Cardiac fibroblast (primary cell): ENCODE measurements at places on chromosomes 3 and 15.

DNA sequence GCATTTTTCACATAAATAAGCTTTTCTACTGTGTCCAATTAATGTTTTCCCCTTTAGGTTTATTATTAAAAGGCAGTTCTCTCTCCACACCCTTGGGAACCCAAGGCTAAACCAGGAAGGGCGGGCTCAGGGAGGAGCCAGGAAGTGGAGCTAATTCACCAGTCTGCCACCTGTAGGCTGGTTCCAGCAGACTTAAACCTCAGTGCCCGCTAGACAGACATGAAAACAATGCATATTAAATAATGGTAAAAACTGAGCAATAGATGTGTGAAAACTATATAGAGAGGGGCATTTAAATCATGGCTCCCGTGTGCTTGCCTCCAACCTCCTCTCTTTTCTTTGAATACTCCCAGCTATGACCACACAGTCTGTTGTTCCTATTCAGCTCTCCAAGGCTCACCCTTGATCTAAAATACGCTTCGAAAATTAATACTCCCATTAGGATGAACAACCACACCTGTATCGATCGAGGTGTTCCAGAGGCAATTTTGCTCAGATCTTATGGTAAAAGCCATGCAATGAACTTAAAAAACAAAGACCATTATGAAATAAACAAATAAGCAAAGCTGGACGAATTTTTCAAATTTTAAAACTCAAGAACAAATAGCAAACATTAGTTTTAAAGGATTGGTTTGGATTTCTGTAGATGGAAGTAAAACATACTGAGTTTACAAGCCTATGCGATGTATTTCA, 253.3 kb downstream of the TJP1 start:
- DNase-seq = peak; percentile 4

DNA sequence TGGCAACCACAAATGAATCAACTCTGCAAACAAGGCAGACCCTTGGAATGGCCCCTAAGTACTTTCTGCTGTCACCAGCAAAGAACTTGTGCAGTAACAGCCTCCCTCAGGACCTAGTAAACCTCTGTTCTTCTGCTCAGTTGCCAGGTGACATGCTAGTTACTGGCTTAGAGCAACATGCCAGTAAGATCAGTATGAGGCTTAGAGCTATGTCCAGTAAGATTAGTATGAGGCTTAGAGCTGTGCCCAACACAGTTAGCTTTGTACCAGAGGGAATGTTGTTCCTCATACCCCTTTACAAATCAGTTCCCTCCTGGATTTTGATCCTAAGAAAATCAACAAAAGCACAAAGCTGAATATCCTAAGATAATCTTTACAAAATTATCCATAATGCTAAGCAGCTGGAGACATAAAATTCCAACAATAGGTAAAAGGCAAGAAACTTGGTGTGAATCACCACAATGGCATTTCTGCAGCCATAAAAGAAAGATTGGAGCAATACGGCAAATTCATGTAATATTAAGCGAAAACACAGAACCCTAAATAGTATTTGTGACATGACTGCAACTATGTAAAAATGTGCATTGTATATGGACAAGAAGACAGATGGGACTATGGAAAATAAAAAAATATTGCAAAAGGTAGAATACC, 107.3 kb upstream of the LPP start:
- peak; percentile 42 for DNase-seq

DNA sequence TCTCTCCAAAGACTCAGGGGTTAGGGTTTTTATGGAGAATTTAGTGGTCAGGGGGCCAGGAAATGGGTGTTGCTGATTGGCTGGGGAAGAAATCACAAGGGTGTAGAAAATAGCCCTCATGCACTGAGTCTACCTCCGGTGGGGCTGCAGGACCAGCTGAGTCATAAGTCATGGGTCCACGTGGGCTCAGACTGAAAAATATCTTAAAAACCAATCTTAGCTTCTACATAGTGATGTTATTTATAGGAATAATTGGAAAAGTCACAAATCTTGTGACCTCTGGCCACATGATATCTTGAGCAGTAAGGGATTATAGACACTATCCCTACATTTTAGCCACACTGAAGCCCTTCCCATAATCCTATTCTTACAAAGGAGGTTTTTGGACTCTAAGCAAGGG, 224.0 kb downstream of the DPH6 start:
- no peak for DNase-seq

DNA sequence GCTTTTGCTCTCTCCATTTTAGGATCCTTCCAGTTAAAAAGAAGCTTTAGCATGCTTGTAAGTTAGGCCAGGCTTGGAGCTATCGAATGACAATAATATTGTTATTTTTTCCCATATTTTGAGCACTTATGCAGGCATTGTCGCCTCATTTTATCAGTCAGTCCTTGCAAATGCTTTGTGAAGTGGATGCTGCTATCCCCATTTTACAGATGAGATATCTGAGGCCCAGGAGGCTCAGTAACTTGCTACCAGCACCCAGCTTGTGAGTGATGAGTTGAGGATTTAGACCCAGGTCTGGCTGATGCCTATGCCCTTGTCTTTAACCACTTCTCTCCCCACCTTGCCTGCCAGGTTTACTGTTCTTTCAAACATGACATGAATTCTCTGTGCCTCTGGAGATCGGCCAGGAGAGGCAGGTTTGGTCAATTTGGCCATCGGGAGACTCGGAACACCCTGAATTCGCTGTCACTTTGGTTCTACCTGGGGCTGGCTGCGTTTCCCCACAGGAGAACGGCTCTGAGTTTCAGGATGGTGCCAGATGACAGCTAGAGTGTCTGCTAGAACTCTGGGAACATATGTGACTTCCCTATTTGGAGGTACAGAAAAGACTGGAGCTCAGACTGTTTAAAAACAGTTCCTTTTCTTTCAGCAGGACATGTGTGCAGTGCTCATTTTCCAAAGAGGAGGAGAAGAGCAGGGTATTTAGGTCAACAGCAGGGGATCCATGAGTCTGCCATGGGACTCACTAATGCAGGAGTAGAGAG, 25.5 kb upstream of the ZNF710 start:
- DNase-seq = no peak

- no peak for DNase-seq
These were observed 554 bp downstream of the CHST13 start for GRCh38 chr3:126524429-126524988.

GRCh38 chr3:117939425-117940027, 1095.1 kb downstream of the IGSF11 start:
- DNase-seq = no peak

GRCh38 chr3:141858312-141858711, 18.1 kb upstream of the ATP1B3 start:
- no peak for DNase-seq

- DNase-seq = no peak
These were observed 12.7 kb upstream of the FAM240A start for GRCh38 chr3:46599590-46599989.

GRCh38 chr3:1616744-1617143, 481.9 kb upstream of the CNTN4 start:
- DNase-seq = no peak

DNA sequence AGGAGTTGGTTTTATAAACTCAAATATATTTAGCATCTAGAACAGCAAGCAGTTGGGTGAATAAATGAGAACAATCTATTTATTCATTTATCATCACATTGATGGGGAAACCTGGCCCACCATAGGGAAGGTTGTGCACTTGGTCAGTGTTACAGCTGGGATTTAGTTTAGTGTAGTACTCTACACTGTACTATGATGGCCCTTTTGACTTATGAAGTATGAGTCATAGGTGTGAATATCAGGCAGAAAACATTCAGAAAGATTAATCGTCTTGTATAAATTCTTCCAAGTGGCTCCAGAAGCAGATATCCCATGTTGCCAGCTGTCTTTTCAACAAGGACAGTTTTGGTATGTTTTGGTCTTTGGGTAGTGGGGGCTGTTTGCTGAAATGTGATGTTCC, 38.0 kb downstream of the BBS4 start:
- no peak for DNase-seq

DNA sequence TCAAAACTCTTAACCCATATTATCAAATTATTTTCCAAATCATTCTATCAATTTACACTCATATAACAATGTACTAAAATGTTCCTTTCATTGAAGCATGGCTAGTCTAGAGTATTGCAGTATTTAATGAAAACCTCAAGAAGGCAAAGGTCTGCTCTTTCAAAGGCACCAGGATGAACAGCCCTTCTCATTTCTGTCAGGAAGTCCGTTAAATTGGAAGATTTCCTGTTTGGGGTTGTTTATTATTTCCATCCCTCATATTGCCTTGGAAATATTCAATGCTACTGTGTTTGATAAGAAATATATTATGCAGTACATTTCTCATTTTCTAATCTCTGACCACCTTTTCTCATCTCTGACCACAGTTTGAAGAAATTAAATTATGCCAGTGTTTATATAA, 25.1 kb downstream of the ACKR4 start:
- no peak for DNase-seq

DNA sequence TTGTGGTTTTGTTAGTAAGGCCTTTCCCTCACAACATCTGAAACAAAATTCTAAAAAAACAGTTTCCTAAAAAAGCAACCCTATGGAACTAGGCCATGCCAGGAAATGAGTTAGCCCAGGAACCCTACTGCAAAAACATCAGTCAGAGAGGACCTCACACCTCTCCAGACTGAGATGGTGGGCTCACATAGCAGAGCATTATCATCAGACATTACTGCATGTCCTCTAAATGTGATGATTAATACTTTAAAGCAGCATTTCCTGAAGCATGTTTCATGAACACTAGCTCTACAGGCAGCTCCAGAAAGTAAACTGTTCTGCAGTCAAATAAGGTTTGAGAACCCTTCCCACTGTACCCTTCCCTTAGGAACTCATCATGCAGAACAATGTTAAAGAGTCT, 232.3 kb upstream of the MRPL3 start:
- peak; percentile 76 for DNase-seq

DNA sequence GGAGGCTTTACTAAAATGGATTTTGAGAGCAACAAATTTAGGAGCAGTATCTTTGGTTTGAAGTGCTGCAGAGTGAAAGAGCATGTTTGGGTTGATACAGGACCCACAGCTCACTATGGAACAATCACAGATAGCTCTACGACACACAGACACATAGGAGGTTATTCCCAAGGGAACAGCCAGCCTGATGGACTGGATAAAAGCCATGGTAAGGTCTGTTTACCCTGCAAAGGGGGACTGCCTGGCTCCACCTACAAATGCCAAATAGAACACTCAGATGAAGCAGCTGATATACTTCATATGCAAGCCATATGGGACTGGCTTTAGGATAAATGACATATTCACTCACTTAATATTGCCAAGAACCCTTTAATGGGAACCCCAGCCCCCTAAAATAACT, 75.4 kb downstream of the CDC25A start:
- no peak for DNase-seq

DNA sequence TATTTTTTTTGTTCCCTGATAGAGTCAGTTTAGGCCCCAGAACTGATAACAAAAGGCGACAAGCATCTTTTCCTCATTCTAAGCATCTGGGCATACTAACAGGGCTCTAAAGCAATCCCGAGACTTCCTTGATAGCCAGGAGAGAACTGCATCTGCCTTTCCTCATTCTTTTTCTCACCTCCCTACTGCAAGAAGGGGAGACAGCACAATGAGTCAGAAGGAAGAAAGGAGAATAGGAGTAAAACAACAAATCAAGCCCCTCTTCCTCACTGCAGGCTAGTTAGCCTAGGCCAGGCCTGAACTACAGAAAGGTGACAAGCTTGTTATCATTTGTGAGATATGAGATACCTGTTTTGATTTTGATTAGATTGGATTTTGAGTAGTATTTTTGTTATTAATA, 97.9 kb downstream of the NAALADL2 start:
- peak; percentile 28 for DNase-seq

- DNase-seq = peak; percentile 42
These were observed 158.2 kb downstream of the SPATA16 start for GRCh38 chr3:172982736-172983364.

- DNase-seq = no peak
These were observed 73.9 kb downstream of the PEX5L start for GRCh38 chr3:179962629-179963387.
